Endodermal cell (in vitro differentiated cells): ENCODE measurements at places on chromosomes 7 and 10.

- no peak for DNase-seq
Observed at GRCh38 chr10:122030200-122030552, 41.2 kb downstream of the TACC2 start.

DNA sequence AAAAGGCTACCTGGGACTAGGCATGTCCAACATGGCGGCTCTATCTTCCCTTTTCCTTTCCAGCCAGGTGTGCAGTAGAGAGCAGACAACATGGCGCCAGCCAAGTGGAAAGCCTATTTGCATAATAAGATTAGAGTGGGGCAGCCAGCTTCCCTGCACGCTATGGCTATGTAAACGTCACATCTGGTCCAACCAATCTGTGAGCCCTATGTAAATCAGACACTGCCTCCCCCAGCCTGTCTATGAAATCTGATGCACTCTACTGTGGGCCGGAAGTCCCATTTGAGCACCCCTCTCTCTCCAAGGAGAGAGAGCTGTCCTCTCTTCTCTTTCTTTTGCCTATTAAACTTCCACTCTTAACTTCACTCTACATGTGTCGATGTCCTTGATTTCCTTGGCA is 984.9 kb upstream of the AUTS2 start:
- peak; percentile 46 for DNase-seq

DNA sequence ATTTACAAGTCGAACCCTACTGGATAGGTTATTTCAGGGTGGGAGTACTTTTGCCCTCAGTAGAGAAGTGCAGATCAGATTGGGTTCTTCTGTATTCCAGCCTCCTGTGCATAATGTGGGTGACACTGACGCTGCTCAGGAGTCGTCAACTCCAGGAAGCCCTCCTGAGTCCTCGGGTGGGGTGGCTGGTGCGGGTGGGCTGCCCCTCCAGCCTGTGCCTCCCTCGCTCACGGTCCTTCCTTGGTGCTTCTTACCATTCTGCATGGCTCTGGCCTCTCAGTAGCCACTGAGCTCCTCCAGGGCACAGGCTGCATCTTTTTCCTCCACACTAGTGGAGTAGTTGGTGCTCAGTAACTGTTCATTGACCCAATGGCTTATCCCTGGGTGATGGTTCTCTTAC is 4.3 kb downstream of the CDH23 start:
- DNase-seq, result peak; percentile 24

DNA sequence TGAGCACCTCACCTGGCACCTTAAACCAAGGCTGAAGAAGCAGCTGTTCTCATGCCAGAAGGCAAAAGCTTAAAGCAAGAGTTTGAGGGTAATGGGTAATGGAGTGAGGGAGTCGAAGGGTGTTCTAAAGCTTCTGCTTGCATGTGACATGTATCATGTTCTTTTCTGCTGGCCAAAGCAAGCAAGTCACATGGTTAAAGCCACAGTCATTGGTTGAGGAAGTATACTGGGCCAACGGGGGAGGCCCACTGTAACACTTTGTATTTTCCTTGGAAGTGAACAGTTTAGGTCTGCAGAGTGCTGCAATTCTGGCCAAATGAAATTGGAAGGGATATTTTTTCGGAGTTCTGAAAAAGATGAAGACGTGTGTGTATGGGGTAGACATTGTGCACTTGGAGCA is 75.7 kb downstream of the REEP3 start:
- DNase-seq, result no peak

DNA sequence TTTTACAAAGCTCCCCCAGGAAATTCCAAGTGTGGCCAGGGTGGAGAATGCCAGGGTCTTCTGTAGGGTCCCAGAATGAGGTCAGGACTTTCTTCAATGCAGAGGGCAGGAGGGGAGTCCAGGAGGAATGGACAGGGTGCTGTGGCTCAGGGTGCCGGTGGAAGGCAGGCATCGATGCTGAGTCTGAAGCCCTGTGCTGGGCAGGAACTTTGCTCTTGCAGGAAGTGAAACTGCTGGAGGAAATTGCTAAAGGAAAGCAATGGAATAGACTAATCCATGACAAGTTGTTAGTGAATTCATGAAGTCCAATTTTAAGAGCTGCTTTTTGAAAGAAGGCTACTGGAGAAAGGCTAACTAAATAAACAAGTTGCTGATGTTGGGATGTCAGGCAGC is 14.8 kb downstream of the PTPRE start:
- DNase-seq, result no peak

DNA sequence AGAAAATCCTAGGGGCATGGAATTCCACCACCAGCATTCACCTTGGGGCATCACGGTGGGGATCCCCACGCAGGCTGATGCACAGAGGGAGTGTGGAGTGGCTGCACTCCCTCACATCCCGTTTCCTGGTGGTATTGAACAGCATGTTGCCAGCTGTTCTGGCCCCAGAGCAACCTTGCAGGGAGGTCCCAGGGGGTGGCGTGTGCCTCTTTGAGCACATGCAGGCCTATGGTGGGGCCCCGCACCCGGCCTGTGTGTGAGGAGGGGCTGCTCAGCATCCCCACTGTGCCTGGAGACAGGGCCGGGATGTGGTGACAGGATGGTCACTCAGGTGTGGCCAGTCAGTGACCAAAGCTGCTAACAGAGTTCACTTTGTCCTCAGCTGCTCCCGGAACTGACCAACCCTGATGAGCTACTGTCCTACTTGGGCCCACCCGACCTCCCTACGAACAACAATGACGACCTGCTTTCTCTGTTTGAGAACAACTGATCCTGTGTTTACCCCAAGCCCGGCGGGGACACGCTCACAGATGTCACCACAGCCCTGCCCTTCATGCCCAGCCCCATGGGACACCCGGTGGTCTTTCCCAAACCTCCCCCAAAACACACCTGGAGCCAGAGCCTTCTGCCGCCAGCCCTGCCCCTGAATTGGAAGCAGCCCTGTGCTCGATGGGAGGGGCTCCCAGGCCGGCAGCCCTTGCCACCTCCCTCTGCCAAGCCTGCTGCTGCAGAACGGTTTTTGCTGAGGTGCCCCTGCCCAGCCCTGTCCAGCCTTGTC is 18.7 kb downstream of the ZMIZ2 start:
- DNase-seq, result no peak

DNA sequence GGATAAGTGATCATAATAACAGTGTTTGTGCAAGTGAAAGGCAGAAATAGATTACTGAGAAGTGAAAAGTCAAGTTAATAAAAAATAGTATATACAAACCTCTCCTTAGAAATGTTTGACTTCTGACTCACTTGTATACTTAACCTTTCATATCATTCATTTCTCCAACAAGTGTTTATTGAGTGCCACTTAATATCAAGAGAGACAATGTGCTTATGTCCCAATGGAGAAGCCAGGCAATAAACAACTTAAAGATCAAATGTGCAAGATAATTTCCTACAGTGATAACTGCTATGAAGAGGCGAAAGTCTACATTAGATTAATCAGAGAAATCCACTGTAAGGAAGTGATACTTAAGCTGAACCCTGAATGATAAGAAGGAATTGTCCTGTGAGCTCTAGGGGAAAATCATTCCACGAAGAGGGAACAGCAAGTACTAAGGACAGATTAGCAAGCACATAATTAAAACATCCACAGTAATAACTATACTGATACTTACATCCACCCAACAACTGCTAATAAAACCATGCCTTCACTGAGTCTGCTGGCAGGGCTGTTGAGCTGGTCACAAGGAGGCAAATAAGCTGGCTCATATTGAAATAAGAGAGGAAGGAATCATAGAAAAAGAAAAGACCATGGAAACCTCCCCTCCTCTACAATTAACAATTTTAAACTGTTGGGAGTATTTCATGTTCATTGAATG is 203.5 kb downstream of the CTNNA3 start:
- DNase-seq, result no peak

DNA sequence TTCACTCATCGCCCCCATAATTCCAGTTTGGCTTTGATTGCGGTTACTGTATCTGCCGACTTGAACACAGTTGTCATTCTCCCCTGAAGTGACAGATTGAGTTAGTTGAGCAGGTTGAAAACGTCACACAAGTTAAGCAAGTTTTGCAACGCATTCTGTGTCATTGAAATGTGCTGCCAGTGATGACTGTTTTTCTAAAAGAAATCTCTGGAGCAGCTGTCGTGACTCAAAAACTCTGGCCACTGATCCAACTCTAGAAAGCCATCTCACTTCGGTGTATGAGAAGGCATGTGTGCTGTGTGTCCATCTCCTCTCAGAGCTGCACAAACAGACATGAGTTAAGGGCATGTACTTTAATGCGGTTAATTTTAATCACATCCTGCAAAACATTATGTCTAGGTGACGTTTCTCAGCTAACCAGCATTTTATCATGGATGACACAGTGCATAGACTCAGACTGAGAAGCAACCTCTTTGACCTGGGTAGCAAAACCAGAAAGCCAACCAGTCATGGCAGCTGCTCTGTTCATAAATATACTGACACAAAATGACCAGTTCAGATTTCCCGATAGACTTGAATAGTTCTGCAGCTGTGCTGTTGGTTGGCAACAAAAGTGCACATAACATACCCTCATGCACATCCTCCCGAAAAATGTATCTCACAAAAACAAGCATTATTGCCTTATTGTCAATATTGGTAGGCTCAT is 69.3 kb downstream of the CSTF2T start:
- no peak for DNase-seq

DNA sequence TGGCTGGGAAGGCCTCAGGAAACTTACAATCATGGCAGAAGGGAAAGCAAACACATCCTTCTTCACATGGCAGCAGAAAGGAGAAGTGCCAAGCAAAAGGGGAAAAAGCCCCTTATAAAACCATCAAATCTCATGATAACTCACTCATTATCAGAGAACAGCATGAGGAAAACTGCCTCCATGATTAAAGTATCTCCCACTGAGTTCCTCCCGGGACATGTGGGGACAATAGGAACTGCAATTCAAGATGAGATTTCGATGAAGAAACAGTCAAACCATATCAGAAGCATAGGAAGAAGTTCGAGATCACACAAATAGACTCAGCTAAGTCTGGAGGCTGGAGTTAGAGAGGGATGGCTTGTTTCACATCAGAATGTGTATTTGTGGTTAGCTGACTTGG is 869.4 kb upstream of the PHF14 start:
- no peak for DNase-seq

DNA sequence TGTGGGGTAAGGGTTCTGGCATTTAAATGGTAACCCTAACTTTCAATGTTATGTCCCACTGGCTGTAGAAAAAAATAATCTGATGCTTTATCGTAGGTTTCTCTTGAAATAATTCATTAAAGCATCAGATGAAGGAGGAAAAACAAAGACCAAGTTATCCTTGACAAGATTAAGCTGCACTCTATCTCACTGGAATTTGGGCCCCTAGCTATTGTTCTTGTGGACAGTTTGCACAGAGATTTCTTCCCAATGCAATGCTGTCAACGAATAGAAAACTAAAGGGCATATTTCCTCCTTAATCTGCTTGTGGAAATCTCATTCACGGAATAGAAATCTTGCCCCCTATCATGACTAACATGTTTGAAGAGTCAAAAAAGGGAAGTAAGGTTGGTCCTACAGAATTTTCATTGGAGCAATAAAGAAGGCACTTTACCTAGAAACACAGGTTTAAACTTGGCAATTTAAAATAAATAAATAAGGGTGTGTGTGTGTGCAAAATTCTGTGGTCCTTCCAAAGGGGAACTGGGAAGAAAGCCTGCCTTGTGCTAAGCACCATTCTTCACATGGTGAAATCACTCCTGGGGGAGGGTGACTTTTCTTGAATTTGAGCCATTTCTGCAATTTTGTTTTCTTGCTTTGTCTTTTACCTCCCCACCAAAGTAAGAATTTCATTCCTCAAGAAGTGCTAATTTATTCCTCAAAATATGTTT is 242.8 kb downstream of the GLI3 start:
- DNase-seq, result no peak

DNA sequence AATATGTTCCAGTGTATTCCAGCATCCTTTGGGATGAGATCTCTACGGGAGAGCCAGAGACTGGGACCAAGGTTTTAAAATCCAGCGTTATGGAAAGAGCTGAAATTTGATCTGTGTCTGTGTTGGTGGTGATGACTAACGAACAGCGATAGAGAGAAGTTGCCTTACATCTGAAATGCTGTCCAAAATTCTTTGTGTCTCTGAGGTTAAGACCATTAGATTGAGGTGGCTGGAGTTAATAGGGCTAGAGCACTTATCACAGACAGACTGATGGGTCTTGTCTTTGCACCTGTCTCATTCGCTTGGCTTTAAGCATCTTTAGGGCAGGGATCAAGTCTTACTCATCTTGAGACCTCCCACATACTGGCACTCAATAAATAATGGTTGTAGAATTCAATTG is 41.0 kb upstream of the RAPGEF5 start:
- no peak for DNase-seq

GRCh38 chr7:21550821-21551531 is 8.1 kb downstream of the DNAH11 start:
- peak; percentile 84 for DNase-seq

- DNase-seq, result no peak
Observed at GRCh38 chr7:135960709-135961451, 16.3 kb downstream of the MTPN start.

DNA sequence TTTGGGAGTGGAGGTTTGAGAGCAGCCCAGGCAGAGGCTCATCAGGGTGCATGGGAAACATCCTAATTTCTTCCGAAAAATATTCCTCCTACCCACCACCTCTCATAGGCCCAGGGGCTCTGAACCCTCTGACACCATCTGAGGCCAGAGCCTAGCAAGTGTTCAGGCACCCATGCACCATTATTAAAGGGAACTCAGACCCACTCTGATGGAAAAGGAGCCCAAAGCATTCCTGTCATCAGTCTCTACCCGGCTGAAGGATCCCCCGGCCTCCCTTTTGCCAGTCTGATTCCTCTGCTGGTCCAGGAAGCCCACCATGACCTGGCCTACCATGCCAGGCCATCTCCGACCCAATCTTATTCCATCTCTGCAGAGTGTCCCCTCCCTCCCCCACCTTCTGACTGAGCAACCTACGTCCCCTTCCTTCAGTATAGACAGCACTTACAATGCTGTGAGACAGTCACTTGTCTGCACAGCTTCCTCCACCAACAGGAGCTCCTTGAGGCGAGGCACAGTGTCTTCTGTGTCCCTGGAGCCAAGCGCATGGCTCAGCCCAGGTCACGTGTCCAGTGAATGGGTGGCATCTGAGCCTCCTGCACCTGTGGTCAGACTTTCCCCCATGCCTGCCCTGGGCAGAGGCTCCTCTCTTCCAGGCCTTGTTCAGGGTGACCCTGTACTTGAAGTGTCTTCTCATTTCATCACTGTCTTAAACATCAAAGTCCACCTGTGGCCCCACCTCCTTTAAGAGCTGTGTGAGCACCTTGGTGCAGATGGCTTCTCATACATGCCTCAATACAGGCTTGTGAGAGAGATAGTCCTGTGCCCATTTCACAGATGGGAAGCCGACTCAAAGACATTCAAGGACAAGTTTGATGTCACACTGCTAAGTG is 889 bp upstream of the GPR15LG start:
- DNase-seq, result peak; percentile 32

- DNase-seq, result no peak
Observed at GRCh38 chr10:4532467-4532866, 293.5 kb upstream of the AKR1E2 start.
